ENCODE measurements at places on chromosomes 12 and 14. TPM values are rescaled to one million over a fixed set of nuclear protein-coding genes. Genes with fewer than 3 reads are reported as not detected.

The TPH2 gene
- total RNA-seq = 0.11 TPM

DNA sequence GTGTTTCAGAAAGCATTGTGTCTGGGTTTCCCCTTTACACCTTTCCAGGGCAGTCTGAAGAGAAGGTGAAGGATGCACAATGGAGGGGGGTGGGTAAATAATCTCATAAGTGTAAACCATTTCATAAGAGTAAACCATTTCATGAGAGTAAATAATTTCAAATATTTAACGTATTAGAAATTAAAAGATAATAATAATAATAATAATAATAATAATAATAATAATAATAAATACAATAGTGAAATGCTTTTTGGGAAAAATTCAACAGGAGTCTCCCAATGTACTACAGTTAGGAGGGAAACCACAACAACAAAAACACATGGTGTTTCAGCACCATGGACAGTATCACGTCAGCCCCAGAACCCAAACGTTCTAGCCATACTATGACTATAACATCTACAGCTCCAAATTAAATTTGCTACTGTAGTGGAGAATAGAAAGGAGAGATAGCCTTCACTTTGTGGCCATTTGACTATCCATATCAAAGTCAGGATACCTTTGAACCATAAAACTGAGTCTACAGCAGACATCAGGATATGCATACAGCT is 691.8 kb downstream of the BCL11B start:
- DNase-seq = peak; percentile 21
- no peak overlapping the region for H3K4me3 ChIP-seq
- no peak overlapping the region for H3K27ac ChIP-seq

DNA sequence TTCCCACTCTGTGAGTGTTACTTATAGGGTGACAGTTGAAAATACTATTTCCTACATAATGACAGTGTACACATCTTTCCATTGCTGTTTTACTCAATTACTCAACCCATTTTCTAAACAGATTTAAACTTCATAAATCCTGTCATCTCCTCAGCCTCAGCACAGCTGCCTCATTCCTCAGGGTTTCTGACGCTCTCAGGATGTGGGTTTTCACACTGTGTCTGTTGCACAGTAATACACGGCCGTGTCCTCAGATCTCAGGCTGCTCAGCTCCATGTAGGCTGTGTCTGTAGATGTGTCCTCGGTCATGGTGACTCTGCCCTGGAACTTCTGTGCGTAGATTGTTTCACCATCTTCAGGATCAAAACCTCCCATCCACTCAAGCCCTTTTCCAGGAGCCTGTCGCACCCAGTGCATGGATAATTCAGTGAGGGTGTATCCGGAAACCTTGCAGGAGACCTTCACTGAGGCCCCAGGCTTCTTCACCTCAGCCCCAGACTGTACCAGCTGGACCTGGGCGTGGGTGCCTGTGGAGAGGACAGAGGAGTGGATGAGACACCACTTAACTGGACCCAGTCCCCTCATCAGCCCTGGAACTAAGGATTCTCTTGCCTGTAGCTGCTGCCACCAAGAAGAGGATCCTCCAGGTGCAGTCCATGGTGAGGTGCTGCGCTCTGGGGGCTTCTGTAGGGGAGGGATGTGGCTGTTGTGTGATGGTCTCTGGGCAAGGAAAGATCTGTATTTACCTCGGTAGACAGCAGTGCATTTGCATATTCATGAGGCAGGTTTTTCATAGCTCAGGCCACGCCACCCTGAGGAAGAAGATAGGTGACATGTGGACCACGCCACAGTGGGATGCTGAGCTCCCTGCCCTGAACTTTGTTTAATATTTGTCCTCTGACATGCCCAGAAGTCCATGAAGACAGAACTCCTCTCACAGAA is 750.2 kb downstream of the TMEM121 start:
- H3K36me3 ChIP-seq = no peaks in the 10 kb centered on the region
- no peaks in the 10 kb centered on the region for H3K4me1 ChIP-seq
- no peak for DNase-seq
- no peaks in the 10 kb centered on the region for H3K27me3 ChIP-seq
- H3K4me3 ChIP-seq = no peak overlapping the region

GRCh38 chr12:131088701-131089530 is 135.2 kb downstream of the ADGRD1 start:
- no peaks in the 10 kb centered on the region for H3K27me3 ChIP-seq
- no peak overlapping the region for H3K27ac ChIP-seq
- no peaks in the 10 kb centered on the region for H3K4me1 ChIP-seq
- peaks cover 4% of the 10 kb centered on the region for H3K36me3 ChIP-seq
- no peak overlapping the region for H3K4me3 ChIP-seq

GRCh38 chr12:103043531-103044486 is 86.3 kb downstream of the ASCL1 start:
- no peaks in the 10 kb centered on the region for H3K27me3 ChIP-seq
- H3K4me3 ChIP-seq = no peak overlapping the region
- DNase-seq = peak; percentile 31
- H3K36me3 ChIP-seq = no peaks in the 10 kb centered on the region

DNA sequence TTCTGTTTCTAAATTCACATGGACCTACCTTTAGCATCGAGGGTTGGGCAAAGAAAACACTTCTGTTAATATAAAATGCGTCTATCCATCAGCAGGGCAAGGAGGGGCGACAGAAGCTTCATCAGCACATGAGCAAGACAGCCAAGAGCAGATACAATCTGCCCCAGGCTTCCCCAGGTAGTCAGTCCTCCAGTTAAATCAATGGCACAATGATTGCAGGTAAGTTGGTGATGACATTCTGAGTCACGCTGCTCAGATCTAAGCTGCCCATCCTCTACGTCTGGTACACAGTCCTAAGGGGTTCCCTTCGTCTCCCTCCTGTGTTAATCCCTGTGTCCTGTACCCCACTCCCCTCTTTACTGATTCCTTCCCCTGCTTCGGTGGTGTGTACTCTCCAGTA is 38.8 kb downstream of the MAP3K9 start:
- H3K4me3 ChIP-seq = no peak overlapping the region
- H3K27ac ChIP-seq = no peak overlapping the region
- H3K4me1 ChIP-seq = peaks cover 7% of the 10 kb centered on the region

DNA sequence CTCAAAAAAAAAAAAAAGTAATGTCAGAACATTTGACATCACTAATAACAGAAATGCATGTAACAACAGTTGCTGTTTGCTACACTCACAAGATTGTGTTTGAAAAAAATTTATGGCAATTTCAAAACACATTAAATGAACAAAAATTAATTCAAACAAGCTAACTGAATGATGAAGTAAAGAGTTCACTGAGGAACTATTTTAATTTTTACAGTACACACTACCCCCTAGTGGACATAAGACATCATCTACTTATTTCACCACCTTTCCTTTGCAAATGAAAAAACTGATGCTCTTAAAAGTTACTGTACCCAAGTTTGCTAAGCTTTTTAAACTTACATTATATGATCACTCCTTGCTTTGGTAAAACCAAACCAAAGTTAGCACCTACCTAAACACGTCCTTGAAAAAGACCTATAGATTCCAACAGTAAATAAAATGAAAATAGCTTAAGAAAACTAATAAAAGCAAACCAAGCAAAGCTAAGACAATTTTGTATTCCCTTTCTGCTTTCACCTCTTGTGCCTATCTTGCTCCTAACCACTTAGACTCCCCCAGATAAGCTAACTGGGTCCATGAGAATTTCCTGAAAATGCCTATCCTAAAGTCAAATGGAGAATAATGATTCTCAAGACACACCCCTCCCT is 22.2 kb downstream of the UBE2N start:
- no peak overlapping the region for H3K4me3 ChIP-seq
- no peaks in the 10 kb centered on the region for H3K36me3 ChIP-seq
- H3K4me1 ChIP-seq = peaks cover 5% of the 10 kb centered on the region
- H3K27ac ChIP-seq = no peak overlapping the region

The SLC22A17 gene
- total RNA-seq = 167 TPM

- H3K4me1 ChIP-seq = no peaks in the 10 kb centered on the region
- no peaks in the 10 kb centered on the region for H3K36me3 ChIP-seq
- H3K27ac ChIP-seq = no peak overlapping the region
- no peak overlapping the region for H3K4me3 ChIP-seq
- H3K27me3 ChIP-seq = no peaks in the 10 kb centered on the region
Measured at GRCh38 chr14:36818794-36819384, 157.2 kb downstream of the PAX9 start.

The NKX2-1 gene
- total RNA-seq = 0.39 TPM

GRCh38 chr14:91417983-91418386 is 365 bp upstream of the CCDC88C start:
- no peak overlapping the region for H3K27ac ChIP-seq
- peaks cover 2% of the 10 kb centered on the region for H3K27me3 ChIP-seq
- H3K4me1 ChIP-seq = peaks cover 34% of the 10 kb centered on the region
- peak; percentile 76 for DNase-seq
- H3K4me3 ChIP-seq = peak overlapping the region; percentile 31

DNA sequence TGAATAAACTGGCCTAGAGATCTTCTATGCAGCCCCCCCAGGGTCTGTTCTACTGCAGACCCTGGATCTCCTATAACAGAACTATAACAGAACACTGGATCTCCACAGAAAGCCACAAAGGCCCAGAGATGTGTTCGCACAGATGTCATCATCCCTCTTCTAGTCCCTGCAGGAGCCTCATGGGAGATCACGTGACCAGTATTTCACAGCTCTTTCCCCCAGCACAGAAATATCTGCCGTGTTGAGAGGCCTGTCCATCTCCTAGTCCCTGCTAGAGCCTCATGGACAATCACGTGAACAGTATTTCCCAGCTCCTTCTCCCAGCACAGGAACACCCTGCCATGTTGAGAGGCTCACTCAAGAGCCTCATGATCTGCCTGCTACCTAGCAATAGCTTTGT is 331.7 kb downstream of the NRXN3 start:
- H3K36me3 ChIP-seq = no peaks in the 10 kb centered on the region
- no peaks in the 10 kb centered on the region for H3K4me1 ChIP-seq
- DNase-seq = no peak
- no peak overlapping the region for H3K27ac ChIP-seq

GRCh38 chr12:111110556-111110955 is 190.2 kb upstream of the MYL2 start:
- no peak overlapping the region for H3K27ac ChIP-seq
- no peak overlapping the region for H3K4me3 ChIP-seq

DNA sequence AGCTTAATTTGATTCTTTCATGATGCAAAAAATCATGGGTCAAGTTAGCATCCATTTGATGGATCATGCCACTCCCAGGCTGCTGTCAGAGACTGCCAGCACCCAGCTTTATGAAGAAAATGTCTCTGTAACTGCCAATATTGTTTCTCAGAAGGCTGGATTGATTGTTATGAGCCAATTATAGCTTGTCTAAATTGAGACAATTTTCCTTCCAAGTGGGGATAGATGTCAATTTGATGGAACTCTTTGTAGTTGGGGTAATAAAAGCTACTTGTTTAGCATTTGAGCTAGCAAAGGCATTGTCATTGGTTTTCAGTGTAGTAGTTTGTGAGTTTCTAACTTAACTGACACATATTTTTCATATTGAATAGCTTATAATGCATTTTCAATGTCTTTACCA is 82.1 kb upstream of the DACT1 start:
- no peaks in the 10 kb centered on the region for H3K36me3 ChIP-seq
- H3K27ac ChIP-seq = no peak overlapping the region
- no peak overlapping the region for H3K4me3 ChIP-seq

GRCh38 chr12:79717006-79717405 is 26.2 kb upstream of the PAWR start:
- no peaks in the 10 kb centered on the region for H3K27me3 ChIP-seq
- peak; percentile 71 for DNase-seq
- H3K4me3 ChIP-seq = no peak overlapping the region
- H3K27ac ChIP-seq = no peak overlapping the region

DNA sequence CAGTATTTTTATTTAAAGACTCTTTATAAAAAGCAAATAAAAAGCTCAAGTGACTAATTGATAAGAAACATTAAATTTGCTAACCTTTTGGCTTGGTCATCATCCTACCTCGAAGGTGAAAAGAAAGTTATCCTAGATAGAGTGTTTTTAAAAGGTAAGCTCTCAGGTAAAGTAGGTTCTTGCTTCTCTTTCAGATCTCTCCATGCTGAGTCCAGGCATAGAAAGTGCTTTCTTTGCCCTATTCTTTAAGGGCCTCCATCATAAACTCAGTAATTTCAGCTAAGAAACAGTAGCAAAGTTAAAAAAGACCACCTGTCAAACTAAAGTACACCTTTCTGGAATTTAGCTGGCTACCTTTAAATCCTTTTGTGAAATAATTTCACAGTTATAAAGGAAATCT is 20.6 kb upstream of the ANHX start:
- DNase-seq = no peak
- no peak overlapping the region for H3K4me3 ChIP-seq

GRCh38 chr12:82567688-82568087 is 119.0 kb upstream of the TMTC2 start:
- no peak overlapping the region for H3K4me3 ChIP-seq
- no peak overlapping the region for H3K27ac ChIP-seq
- no peak for DNase-seq
- no peaks in the 10 kb centered on the region for H3K27me3 ChIP-seq
- H3K36me3 ChIP-seq = no peaks in the 10 kb centered on the region

- no peaks in the 10 kb centered on the region for H3K4me1 ChIP-seq
- no peaks in the 10 kb centered on the region for H3K27me3 ChIP-seq
- H3K27ac ChIP-seq = no peak overlapping the region
Measured at GRCh38 chr12:89468648-89469326, 55.8 kb downstream of the GALNT4 start.

DNA sequence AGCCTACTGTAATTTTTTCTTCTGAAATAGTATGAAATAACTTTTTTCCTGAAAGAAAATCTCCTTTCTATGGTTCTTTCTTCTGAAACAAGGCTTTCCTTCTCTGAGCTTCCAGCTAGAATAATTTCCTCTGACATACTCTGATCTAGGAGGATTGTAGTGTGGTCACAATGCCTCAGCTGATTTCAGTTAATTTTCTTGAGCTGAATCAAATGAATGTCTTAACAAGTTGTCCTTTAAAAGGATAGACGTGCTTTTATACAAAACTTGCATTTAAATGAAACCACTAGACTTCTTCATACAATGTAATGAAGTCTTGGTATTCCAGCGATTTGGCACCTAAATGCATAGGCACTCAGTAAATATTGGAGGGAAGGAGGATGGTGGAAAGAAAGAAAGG is 94.4 kb downstream of the BICD1 start:
- H3K4me3 ChIP-seq = no peak overlapping the region
- H3K36me3 ChIP-seq = no peaks in the 10 kb centered on the region
- H3K27ac ChIP-seq = peak overlapping the region; percentile 43

The CCDC91 gene
- total RNA-seq = 64.9 TPM

GRCh38 chr12:104623883-104624282 is 167.1 kb downstream of the CHST11 start:
- H3K4me3 ChIP-seq = no peak overlapping the region
- no peak for DNase-seq
- H3K4me1 ChIP-seq = peaks cover 31% of the 10 kb centered on the region
- peaks cover 2% of the 10 kb centered on the region for H3K36me3 ChIP-seq

The C12orf56 gene
- 1.3 TPM for total RNA-seq

The CMA1 gene
- total RNA-seq = not detected

- no peak for DNase-seq
- no peaks in the 10 kb centered on the region for H3K4me1 ChIP-seq
- no peak overlapping the region for H3K4me3 ChIP-seq
- no peaks in the 10 kb centered on the region for H3K27me3 ChIP-seq
- peaks cover 17% of the 10 kb centered on the region for H3K36me3 ChIP-seq
Measured at GRCh38 chr14:93772263-93772662, 16.0 kb downstream of the PRIMA1 start.

The CNTN1 gene
- total RNA-seq = 745 TPM
